ENCODE measurements at places on chromosomes 7 and 10.

GRCh38 chr10:107166403-107166802 is 1.9 kb upstream of the SORCS1 start:
- DNase-seq = no peak

- no peak for DNase-seq
Measured at GRCh38 chr7:38902449-38902848, 6.5 kb downstream of the VPS41 start.

DNA sequence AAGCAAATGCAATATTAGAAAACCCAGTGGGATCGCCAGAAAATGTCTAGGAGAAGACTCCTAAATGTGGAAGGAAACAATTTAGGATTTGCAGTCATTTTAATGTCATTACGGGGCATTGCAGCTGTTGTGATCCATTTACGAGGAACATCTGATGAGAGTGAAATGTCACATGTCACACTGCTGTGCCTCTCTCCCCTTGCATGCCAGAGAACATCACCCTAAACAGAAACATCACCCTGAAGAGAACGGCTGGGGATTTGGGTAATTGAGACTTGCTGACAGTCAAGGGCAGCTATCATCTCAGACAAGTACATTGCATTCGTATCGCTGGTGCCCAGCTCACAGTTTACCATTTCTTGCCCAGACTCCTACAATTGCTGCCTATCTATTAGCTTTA is 785.7 kb upstream of the POM121L12 start:
- DNase-seq = no peak

- no peak for DNase-seq
Measured at GRCh38 chr7:85737426-85737825, 550.6 kb upstream of the SEMA3D start.

GRCh38 chr7:158759245-158759614 is 54.6 kb upstream of the NCAPG2 start:
- no peak for DNase-seq

GRCh38 chr7:13055732-13056368 is 368.4 kb downstream of the ARL4A start:
- DNase-seq = no peak

DNA sequence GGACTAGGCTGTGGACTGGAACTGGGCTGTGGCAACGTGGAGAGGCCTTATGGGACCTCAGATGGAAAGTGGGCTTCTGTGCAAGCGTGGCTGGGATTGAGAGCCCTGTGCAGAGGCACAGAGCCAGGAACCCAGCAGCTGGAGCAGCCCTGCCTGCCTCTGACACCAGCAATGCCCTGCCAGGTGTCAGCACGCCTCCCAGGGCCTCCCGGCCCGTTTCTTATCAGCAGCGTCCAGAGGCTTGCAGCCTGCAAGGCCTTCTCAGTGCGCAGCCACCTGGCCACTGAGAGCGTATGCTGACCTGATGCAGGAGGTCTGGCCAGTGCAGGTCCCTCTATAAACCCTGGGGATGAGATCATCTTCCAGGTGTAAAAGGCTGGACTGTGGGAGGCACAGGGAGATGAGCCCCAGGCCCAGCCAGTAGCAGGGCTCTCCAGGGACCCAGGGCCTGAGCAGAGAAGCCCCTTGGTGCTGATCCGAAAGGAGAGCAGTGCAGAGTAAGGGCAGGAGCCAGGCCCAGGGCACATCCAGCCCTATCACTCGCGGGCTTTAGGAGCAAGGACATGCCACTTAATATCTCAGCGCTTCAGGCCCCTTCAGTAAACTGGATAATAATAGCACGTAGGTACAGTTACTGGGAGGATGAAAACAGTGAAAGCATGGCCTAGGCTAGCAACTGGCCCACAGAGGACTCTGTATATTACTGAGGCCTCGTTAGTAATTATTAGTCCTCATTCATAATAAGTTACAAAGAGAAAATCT is 38.8 kb upstream of the ANTXRL start:
- no peak for DNase-seq

DNA sequence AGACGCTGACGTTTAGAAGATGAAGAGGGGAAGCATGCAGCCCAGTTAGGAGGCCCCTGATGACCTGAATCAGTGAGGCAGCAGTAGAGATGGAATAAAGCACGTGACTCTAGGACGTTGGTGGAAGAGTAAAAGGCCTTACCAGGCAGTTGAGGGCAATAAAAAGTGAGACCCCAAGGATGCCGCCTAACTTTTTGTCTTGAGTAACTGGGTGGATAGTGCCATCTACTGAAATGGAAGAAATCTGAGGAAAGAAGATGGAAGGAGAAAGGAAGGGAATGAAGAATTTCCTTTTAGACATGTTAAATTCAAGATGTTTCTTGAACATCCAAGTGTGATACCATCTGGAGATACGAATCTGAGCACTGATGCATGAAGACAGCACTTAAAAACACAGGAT is 220.0 kb upstream of the LRRN3 start:
- no peak for DNase-seq

DNA sequence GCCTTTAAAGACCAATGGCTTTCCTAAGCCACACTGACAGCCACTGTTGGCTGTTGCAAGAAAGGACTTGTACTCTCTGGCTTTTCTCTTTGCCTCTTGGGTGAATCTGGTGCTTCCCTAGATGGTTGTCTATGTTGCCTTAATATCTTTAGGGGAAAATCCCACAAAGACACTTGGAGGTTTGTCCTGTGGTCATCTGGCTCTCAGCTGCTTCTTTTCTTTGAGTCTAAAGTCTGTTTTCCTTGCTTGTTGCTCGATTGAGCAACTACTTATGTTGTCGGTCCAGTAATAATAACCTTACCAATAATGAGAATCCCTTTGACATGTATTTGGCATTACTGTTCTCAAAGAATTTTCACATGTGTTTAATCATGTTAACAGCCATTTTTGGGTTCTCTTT is 537.6 kb downstream of the LRMDA start:
- DNase-seq = no peak

GRCh38 chr10:71388583-71389310 is 8.0 kb upstream of the CDH23 start:
- no peak for DNase-seq

DNA sequence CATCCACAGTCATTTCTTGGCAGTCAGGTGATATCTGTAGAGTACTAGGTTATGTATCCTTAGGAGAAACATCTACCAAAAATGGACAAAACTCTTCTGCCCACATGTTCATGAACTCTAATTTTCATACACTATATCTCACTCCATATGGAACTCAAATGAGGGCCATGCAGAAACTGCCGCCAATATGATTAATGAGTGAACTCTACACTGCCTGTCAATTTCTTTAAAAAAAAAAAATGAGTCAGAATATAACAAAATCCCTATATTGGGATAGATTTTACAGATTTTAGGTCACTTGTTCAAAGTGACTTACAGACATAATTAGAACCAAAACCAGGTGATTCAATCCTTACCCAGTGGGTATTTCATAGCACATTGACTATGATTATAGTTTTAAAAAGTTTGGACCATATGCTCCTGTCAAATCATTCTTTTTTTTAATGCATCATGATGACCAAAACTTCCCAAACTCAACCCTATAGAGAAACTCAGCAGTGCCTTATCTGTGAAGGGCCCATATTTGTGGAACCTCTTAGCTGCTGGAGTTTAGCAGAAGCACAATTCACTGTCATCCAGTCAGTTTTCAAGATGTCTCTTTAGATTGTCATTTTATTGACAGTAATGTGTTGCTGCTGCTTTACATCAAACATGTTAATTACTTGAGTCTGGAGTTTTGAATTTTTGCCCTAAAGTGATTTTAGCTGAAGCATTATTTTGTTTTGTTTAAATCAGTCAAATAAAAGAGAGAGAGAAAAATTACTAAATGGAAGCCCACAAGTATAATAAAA is 11.1 kb downstream of the LRRN3 start:
- no peak for DNase-seq

- DNase-seq = no peak
Measured at GRCh38 chr7:140144821-140145220, 32.0 kb downstream of the KDM7A start.

DNA sequence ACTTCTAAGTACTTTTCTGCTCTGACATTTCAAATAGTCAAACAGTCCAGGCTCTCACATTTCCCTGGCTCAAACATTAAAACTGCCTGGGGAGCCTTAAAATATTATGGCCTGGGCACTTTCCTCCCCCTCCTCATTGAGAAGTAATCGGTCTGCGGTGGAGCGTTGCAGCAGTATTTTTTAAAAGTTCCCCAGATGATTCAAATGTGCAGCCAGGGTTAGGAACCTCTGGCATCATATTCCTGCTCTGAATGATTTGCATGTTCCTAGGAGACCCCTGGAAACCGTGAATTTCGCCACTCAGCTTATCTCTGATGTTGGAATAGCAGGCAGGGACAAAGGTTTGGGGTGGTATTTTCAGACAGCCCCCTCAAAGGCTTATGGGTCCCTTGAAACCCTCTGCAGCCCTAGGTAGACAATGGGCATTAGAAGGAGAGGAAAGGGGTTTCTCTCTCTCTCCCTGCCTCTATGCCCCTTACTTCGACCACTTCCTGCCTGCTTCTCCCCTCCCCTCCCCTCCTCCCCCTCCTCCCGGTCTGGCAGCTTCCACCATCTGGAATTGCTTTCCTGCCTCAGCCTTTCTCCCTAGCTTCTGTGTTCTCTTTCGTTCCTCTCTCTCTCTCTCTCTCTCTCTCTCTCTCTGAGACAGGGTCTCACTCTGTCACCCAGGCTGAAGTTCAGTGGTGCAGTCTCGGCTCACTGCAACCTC is 622.2 kb downstream of the GALNT17 start:
- DNase-seq = no peak

DNA sequence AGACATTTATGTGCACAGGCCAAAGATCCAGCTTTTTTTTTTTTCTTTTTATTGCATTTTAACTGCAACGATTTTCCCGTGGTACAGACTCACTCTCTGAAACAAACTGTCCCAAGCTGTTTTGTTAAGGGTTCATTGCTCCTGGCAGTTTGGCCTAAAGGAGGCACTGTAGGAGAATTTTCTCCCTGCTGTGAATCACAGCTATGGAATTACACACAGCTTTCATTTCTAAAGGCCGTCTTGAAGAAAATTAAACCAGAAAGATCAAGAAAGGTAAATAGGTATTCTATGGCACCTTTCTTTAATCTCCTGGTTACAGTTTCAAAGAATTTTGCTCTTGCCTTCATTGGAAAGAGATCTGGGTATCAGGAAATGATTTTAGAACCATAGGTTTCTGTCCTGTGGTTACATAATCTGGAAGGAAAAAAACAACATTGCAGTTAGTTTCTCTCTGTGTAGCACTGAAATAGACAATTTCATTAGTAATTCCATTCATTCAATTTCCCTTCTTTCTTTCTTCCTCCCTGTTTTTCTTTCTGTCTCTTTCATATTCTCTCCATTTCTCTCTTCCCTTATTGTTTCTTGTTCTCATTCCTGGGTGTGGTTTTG is 51.2 kb downstream of the PDK4 start:
- peak; percentile 73 for DNase-seq

GRCh38 chr7:140542228-140542603 is 62.9 kb upstream of the MKRN1 start:
- DNase-seq = no peak

GRCh38 chr10:34477249-34477648 is 337.8 kb downstream of the PARD3 start:
- DNase-seq = no peak

- no peak for DNase-seq
Measured at GRCh38 chr7:5629941-5630340, 151.5 kb downstream of the RNF216 start.

DNA sequence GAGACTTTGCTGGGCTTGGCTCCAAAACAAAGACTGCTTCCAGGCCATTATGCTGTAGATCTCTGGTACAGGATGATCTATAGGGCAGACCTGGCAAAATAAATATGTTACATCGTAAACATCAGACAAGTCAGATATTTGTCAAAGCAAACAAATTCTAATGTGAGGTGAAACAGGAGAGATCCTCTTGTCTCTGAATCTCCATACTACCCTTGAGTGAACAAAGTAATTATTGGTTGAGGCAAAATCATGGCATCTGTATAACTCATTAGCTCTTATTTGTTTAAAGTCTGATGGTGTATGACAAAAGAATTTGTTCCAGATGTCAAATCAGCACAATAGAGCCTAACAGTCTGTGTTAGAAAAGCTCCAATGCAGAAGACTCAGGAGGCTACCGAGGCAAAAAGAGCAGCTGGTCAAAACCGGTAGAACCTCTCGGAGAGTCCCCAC is 1291.5 kb downstream of the TYW1 start:
- no peak for DNase-seq

DNA sequence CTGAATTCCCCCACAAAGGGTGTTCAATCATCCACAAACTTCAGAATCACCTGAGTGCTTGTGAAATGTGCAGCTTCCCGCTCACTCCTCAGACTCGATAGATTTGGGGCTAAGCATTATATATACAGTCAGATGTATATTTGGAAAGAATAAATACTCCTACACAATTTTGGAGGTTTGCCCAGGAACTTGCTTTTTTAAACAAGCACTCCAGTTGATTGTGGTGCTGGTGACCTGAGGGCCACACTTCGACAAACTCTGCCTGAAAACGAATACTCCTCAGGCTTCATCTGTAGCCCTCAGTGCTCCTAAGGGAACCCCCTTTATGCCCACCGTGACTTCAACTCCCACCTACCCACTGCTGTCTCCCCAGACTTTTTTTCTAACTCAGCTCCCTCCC is 211.6 kb downstream of the INHBA start:
- no peak for DNase-seq

DNA sequence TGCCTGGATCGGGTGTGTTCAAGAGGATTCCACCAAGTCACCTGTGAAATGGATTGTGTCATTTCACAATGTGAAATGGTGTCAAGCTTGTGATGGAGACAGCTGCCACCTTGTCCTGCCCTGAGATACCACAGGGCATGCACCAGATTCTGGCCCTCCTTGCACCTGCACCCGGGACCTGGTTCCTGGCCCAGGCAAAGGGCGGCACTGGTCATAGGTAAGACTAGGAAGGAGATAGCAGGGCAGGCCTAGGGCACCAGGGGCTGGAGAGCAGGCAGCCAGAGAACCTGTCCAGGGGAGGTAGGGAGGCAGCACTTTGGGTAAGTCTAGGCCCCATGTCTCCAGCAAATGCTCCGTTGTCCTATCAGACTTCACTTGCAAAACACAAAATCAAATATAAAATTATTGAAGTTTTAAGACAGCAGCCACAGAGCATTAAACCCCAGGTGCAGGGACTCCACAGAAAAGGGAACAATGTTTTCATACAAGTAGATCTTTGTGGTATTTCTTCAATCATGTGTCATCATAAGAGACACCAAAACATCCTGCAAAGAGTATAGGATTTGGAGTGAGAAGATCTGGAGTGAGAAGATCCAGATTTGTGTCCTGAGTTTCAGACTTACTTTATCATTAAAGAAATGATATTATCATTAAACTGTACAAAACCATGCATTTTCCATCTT is 22.7 kb upstream of the ZNF800 start:
- DNase-seq = no peak

DNA sequence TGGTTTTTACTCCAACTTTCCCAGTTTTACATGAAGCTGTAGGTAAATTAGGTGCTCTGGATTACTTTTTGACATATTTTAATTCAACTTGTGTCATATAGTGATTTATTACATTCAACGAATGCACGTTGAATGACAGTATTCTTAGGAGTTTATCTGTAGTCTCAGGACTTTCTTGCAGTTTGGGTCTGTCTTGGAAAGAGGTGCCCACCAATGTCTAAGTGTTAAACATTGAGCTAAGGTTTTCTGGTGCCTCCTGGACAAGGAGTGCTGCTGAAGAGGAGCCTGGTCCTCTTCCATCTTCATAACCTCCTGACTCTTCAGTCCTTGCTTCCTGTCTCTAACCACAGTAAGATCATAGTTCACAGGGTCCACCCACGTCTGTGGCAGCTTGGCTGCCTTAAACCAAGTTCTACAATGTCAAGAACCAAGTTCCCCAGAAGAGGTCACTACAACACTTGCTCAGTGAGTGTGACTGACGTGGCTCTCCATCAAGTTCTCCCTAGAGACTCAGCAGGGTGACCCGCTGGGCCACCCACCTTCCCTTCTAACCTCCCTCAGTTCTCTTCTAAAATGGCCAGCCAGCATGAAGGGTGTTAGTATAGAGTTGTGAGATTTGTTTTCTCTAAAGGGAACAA is 6.1 kb downstream of the NPY start:
- no peak for DNase-seq
